ENCODE measurements at places on chromosomes 4 and X.
A peak's percentile ranks its signal among the peaks of the same experiment; 100 is the strongest.

DNA sequence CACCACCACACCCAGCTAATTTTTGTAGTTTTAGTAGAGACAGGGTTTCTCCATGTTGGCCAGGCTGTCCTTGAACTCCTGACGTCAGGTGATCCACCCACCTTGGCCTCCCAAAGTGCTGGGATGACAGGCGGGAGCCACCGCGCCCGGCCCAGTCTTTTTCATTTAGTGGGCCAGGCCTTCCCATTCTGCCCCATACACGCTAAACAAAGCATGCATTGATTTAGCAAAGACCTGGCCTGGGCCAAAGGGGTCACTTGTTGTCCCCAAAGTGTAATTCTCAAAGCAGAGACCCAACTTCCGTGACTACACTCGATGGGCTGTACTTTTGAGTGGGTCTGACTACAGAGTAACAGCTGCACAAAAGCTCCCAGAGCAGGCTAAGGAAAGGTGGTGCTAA is 29.2 kb downstream of the CNGA2 start:
- no peak for DNase-seq

GRCh38 chr4:180710628-180711337 is 1532.4 kb upstream of the TENM3 start:
- no peak for DNase-seq

DNA sequence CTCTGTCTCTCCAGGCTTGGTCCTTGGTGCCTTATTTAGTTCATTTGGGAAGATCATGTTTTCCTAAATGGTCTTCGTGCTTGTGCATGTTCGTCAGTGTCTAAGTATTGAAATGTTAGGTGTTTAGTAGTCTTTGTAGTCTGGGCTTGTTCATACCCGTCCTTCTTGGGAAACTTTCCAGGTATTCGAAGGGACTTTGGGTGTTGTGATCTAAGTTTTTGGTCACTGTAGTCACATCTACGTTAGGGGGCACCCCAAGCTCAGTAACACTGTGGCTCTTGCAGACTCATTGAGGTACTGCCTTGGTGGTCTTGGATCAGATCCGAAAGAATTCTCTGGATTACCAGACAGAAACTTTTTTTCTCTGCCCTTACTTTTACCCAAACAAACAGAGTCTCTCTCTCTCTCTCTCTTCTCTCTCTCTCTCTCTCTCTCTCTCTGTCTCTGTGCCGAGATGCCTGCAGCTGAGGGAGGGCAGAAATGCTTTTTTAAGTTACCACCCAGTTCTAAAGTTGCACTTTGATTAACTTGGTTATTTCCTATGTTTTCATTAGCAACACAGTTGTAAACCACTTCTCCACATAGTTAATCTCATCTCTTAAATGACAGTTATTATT is 67.6 kb upstream of the SLC7A3 start:
- no peak for DNase-seq

DNA sequence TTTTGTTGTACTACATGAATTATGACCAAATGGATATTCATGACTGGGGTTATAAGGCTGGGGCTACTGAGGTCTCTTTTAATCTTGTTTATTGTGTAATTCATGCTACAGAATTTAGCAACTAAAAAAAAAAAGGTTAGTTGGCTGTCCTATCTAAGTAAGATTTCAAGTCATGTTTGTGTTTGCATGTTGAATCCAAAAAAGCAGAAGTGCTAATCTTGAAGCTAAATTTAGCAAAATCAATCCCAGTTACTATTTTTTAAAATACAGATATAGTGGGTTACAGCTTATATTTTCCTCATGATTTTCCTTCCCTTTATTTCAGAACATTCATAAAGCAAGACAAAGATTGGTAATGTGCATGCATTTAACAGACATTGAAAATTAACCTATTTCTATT is 19.4 kb downstream of the MTMR1 start:
- DNase-seq = no peak

GRCh38 chr4:128234836-128235235 is 52.8 kb downstream of the PGRMC2 start:
- no peak for DNase-seq

GRCh38 chr4:73862322-73862721 is 6.9 kb upstream of the CXCL1 start:
- DNase-seq = no peak

GRCh38 chr4:13963601-13964000 is 336.1 kb upstream of the BOD1L1 start:
- no peak for DNase-seq

GRCh38 chr4:80918004-80918403 is 112.5 kb upstream of the BMP3 start:
- no peak for DNase-seq

- no peak for DNase-seq
Measured at GRCh38 chr4:31338000-31338399, 617.8 kb downstream of the PCDH7 start.

DNA sequence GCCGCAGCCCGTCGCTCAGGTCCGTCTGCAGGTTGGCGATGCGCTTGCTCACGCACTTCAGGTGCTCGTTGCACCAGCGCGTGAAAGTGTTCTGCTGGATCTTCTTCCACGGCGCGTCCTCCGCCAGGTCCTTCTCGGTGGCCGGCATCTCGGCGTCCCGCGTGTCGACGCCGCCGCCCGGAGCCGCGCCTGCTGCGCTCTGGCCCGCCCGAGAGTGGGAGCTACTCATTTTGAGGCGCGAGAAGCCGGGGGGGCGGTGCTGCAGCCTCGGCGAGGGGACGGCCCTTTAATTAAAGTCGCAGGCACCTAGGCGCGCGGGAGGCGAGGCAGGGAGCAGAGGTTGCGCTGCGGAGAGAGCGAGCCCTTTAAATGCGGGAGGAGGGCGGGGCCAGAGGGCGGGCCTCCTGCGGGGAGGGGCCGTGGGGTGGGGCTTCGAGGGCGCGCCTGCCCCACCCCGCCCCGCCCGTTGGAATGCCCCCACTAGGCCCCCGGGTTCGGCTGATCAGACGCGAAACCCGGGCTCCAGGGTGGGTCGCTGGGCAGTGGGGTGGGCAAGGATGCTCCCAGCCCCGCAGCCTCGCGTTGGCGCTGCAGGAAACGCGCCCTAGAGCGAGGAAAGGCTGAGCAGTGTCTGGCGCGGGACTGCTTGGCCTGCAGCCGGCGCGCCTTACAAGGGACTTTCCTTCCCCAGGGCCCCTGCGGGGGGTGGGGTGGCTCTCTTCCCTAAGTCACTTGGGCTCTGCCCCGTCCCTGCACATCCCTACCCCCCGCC is 3.2 kb downstream of the FLNA start:
- DNase-seq = peak; percentile 84

GRCh38 chr4:16530688-16531635 is 304.7 kb upstream of the TAPT1 start:
- no peak for DNase-seq

GRCh38 chr4:158710814-158711213 is 12.4 kb downstream of the PPID start:
- DNase-seq = no peak

DNA sequence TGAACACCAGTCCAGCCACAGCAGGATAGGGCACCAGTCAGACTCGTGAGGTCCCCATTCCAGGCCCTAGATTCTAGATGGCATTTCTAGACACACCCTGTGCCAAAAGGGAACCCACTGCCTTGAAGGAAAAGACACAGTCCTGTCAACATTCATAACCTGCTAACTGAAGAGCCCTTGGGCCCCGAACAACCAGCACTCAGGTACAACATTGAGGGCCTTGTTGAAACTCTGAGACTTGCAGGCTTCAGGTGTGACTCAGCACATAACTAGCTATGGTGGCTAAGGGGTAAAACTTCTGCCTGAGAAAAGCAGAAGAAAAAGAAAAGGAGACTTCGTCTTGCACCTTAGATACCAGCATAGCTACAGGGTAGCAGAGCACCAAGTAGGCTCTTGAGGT is 252.9 kb upstream of the GRID2 start:
- DNase-seq = no peak

DNA sequence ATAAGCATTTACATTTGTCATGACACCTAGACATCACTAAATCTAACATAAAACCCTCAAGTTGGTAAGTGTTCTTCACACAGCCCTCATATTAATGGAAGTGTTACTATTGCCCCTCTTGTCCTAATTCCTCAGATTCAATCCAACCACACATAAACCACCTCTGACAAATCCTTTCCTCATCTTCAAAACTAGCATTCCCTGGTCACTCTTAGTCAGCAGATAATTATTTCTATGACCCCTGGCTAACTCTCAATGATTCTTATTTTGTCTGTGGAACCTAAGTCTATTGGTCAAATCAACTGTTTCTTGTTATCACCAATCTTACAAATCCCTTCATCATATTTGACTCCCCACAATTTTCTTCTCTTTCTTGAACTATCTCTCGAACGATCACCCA is 168.6 kb downstream of the PPP3CA start:
- no peak for DNase-seq

DNA sequence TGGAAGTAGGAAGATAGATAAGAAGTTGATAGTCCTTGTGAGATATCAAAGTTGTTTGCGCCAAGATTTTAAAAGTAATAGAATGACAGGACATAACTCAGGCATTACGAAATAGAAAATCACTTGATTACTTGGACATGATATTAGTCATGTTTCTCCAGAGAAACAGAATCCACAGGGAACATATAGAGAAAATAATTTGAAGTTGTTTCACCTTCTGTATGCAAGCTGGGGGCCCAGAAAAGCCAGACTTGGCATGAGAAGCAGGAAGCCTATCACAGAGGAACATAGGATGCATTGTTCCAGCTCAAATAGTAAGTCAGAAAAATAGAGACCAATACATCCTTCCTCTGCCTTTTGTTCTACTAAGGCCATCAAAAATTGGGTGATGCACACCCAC is 715.9 kb downstream of the TECRL start:
- DNase-seq = no peak

GRCh38 chr4:8851321-8852117 is 20.1 kb downstream of the HMX1 start:
- DNase-seq = no peak

GRCh38 chrX:136867096-136867491 is 13.4 kb downstream of the RBMX start:
- DNase-seq = no peak

DNA sequence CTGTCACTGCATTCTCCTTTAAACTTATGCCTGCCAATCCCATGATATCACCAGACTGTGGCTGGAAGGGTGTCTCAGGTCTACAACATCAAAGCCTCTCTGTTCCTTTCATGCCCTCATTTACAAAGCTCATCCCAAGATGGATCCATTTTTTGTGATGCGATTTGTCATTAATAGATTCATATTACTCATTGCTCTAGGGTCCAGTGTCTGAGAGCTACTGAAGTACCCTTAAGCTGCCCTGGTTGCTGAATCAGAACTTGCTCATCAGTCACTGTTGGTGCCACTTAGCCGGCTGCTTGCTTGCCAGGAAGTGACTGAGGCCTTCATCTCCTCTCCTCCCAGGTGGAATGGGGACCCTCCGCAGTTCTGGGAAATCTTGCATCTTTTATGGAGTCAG is 395.5 kb upstream of the BOD1L1 start:
- DNase-seq = no peak

- no peak for DNase-seq
Measured at GRCh38 chr4:107008115-107008514, 28.0 kb downstream of the DKK2 start.

GRCh38 chr4:174105202-174105601 is 178.3 kb downstream of the FBXO8 start:
- DNase-seq = no peak

DNA sequence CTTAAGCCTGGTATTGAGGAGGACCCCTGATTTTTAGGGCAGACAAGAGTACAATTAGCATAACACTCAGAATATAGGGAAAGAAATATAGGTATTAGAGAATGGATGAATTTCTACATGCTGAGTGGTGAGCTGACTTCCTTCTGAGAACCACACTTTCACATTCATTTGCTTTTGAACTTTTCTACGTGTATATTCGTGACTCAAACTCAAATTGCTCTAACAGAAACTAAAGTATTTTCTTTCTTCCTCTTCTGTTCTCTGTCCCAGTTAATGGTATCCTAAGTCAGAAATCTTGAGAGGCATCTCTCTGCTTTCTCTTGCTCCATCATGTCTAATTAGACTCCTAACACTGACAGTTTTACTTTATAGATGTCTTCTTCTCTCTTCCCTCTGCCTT is 103.2 kb upstream of the CITED1 start:
- DNase-seq = no peak

DNA sequence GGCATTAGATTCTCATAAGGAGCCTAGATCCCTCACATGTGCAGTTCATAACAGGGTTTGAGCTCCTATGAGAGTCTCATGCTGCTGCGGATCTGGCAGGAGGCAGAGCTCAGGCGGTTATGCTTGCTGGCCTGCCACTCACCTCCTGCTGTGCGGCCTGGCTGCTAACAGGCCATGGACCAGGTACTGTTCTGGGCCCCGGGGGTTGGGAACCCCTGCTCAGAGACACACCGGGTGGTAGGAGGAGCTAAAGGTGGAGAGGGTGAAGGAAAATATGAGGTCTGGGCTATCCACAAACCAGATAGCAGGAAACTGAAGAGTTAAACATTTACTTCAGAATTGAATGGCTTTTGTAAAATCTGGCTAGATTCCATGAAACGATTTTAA is 5.9 kb upstream of the F11 start:
- no peak for DNase-seq

DNA sequence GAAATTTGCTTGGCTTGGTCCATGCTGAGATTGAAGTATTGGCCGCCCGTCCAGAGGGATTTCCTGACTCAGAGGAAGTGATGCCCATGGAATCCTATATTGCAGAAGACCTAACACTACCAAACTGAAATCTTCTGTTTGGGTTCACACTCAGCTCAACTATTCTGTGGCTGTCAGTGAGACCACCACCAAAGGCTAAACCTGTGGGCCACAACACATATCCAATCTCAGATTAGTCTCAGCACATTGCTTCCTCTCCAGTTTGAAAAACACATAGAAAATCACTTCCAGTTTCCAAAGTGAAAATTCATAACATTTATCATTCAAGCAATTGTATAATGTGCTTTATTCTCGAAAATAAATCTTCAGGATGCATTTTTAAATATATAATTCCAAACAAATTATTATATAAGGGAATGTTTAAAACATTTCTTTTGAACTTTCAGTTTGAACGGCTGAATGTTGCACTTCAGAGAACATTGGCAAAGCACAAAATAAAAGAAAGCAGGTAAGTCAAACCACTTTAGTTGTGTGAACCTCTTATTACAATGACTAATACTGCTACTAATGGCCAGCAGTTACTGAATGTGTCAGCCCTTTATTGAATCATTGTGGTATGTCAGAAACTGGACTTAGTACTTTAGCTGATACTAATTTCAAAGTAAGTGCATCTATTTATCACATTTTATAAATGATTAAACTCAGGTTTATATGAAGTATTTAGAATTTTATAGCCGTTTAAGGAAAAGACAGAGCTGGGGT is 37.0 kb downstream of the GUCY1A1 start:
- DNase-seq = no peak

GRCh38 chrX:72540318-72540717 is 32.3 kb downstream of the HDAC8 start:
- DNase-seq = no peak

GRCh38 chr4:87506974-87507701 is 22.0 kb downstream of the SPARCL1 start:
- DNase-seq = no peak

- no peak for DNase-seq
Measured at GRCh38 chr4:145103496-145103895, 5.4 kb downstream of the ABCE1 start.
